D341Med (cell line): ENCODE measurements at places on chromosomes 1 and 21.

- no peak for DNase-seq
Observed at GRCh38 chr1:227893300-227893948, 54.3 kb downstream of the WNT9A start.

DNA sequence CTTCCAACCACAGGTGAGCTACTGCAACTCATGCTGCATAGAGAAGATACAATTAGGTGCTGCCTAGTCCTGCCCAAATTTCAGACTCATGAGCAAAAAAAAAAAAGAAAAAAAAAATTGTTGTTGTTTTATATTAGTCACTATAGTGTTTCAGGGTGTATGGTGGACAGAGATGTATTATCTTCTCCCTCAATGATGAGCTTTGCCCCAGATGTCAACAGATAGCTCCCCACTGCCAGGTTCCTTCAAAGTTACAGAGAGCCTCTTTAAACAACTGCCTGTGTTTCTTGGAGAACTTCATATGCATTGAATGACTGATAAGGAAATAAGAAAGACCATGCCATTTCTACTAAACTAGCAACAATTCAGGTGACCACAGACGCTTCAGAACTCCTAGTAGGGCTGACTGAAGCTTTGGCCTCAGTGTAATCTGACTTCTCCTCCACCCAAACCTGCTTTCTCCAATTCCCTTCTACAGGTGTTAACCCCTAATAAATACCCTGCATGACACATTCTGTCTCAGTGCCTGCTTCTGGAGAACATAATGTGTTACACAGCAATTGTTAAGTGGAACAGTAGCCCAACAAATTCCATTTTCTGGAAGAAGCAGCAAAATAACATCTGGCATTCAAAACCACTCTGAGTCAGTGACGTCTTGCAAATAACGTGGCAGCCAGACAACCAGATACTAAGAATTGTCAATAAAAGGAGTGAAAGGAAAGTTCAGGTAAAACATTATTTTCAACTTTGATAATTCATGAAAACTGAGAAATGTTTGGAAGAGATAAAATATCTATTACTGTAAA, 147.7 kb downstream of the CDC42BPA start:
- DNase-seq = no peak

- DNase-seq = no peak
Observed at GRCh38 chr1:3159996-3160395, 91.0 kb downstream of the PRDM16 start.

GRCh38 chr1:162498496-162498810, 835 bp downstream of the UHMK1 start:
- DNase-seq = no peak

- DNase-seq = no peak
Observed at GRCh38 chr1:86695400-86695799, 9.0 kb upstream of the SH3GLB1 start.

GRCh38 chr1:65959896-65960567, 167.3 kb downstream of the PDE4B start:
- DNase-seq = no peak

DNA sequence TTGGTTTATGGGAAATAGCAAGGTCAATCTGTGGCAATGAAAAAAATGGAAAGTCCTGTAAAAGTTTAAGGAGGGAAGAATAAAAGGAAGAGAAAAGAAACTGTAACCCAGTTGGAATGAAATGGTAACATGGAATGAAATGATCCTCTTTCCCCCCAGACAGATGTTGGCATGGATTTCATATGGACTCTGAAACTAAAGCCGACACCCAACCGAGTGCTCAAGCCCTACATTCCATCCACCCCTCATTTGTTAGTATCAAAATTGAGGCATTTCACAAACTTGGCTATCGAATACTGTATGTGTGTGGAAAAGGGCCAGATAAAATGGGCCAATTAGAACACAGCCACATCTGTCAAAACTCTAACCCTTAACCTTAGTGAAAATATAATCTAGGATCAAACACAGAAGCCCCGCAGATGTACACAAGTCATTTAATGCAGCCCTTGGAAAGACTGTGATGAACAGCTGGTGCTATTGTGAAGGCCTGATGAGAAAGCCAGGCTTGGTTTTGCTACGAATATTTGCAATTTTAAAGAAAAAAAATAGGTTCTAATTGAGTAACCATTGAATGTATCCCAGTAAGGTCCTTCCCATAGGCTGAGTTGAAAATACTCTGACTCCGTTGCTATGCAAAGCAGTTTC, 72.6 kb upstream of the RGL1 start:
- no peak for DNase-seq

- DNase-seq = no peak
Observed at GRCh38 chr1:182268669-182269068, 122.9 kb downstream of the GLUL start.
